ENCODE measurements at places on chromosomes 11 and 22.

DNA sequence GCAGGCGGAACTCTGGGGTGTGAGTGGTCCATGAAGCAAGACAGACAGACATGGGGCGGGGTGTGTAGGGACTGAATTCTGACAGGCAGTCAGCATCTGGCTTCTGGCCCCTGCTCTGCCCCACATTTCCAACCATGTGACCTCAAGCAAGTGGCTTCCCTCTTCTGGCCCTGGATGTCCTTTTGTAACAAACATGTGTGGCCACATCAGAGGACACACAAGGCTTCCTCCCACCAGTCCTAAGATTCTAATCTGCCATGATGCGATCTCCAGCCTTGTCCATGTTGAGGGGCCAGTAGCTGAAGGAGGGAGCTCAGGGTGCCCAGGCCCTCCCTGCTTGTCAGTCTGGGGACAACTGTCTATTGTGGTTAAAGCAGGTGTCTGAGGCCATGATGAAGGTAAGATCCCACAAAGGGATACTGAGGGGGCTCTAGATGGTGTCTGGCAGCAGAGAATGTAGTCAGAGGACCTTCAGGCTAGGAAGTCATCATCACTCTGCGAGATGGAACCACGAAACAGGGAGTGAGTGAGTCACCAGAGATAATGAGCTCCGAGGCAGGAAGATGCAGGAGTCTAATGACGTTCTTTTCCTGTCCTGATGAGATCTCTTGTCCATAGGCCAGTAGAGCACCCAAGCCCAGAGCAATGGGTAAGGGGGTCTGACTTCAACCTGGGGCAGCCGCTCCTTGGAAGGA lies 27.4 kb downstream of the DRD2 start:
- DNase-seq, result peak; percentile 73

DNA sequence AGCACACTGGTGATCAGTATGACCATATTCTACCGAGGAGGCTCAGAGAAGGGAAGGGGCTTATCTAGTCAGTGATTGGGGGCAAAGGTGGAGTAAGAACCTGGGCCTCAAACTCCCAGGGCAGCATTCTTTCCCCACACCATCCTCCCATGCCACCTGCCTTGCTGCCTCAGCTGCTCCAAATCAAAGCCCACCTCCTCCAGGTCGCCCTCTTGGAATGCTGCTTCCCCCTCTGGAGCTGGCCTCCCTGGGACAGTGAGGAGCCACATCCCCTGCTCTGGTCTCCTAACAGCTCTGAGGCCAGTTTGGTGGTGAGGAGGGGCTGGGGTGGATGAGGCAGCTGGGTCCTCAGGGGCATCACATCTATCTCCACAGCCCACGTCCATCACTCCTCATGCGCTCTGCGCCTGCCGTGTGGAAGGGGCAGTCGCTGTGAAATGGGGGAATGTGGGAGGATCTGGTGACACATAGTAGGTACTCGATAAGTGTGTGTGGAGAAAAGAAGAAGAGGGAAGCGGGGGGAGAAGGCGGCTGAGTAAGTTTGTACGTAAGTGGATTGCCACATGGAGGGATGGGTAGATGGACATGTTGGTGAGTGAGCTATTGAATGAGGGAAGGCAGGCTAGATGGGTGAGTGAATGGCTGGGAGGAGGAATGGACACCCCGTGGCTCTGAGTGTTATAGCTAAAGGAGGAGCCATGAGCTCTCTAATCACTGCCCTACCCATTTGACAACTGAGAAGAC lies 16.1 kb upstream of the ARHGEF17 start:
- DNase-seq, result no peak

- DNase-seq, result no peak
Measured at GRCh38 chr11:227824-228379, 8.2 kb downstream of the SIRT3 start.

GRCh38 chr11:134761386-134761785 lies 349.3 kb upstream of the B3GAT1 start:
- no peak for DNase-seq

GRCh38 chr11:9385327-9385899 lies 961 bp downstream of the IPO7 start:
- DNase-seq, result no peak

- no peak for DNase-seq
Measured at GRCh38 chr22:39546889-39547586, 14.5 kb upstream of the RPS19BP1 start.

GRCh38 chr22:38107692-38108515 lies 2.6 kb downstream of the BAIAP2L2 start:
- DNase-seq, result no peak

- no peak for DNase-seq
Measured at GRCh38 chr11:134350381-134350780, 18.6 kb downstream of the GLB1L2 start.

- no peak for DNase-seq
Measured at GRCh38 chr11:116813781-116814471, 9.2 kb downstream of the APOA4 start.

GRCh38 chr22:43164636-43165035 lies 13.3 kb downstream of the TSPO start:
- DNase-seq, result no peak

- no peak for DNase-seq
Measured at GRCh38 chr22:35575116-35575748, 34.6 kb downstream of the RASD2 start.

DNA sequence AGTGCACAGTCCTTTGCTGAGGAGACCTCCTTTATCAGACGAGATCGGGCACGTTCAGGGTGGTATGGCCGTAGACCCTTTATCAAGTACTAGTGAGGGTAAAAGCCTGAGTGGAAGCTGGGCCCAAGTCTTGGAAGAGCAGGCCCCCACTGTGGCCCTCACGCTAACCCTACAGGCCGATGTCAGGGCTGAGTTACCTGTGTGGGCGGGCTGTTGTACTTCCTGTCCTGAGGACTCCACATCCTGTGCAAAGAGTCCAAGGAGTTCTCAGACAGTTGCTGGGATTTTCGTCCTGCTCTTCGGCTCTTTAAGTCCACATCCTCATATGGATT lies 34.9 kb downstream of the RPL27A start:
- no peak for DNase-seq

DNA sequence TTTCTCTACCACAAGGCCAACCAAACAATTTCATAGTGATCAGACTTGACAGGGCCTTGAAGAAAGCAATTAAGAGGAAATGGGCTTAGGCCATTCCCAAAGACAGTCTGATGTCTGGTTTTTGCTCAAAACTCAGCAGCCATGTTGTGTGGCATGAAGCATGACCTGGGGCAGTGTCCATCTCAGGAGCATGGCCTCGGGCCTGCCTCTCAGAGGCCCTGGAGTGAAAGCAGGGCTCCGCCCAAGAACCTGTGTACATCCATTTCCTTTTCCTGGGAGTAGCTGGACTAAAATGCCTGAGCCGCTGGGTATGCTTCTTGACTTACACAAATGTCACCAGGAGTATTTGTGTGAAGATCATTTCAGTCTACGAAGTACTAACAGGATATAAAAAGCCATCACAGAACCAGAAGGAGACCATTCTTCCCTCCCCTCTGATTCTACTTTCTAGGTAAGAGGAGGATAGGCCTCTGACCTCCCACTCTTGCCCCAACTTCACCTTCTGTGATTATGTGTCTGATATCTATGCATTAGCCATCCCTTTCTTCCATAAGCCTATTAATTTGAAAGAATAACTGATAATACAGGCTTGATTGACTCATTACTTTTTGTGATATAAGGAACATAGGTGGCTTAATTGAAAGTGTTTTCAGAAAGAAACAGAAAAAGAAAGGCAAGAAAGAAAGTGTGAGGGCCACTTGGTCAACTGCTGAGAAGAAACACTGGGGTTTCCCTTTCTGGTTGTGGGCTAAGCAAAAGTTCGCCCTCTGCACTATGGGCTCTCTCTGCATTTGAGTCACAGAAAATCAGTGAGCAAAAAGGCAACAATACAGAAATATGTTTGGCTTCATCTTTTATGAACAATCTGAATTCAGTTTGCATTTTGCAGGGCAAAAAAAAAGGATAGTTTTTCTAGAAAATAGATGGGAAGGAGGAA lies 188.6 kb upstream of the MTMR2 start:
- DNase-seq, result peak; percentile 57

Measured in cardiac fibroblast (primary cell).